NCI-H2029 treated with DMSO at 0.1 percent for 48 hours (cell line): ENCODE measurements at places on chromosomes 11 and 22.

DNA sequence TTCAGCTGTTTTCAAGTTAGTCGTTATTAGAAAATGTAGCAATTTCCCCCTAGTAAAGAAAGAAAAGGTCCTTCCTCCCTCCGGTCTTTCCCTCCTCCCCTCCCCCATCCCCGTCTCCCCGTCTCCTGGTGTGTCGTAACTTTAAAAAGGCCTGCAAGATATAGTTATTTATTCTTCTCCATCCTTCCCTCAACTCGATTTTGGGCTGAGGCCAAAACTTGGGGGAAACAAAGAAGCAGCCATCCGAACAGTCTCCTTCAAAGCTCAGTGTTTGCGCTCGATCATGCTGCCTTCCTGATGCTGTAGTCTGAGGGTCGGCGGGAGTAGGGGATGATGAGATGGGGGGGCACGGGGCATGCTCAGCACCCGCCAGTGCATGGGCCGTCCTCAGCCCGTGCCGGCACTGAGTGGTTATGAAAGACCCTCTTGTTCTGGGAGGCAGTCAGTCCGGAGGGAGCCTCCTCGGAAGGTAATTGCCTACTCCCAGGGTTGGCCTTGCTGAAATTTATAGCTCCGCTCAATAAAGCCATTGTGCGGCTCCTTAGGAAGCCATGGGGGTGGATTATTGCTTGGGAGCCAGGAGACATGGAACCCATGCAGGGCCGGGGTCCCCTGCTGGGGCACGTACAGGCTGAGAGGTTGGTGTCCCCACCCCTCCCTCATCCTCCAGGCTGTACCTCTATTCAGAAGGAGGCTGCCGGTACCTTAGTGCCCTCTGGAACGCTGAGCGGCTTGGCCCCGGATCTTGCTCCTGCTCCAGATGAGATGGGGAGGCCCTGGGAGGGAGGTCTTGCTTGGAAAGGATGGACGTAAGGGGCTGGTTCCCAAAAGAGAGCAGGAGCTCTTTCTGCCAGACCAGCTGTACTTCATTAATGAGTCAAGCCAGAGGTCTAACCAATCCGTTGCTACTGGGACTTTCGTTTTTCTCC, 212.7 kb upstream of the CADM1 start:
- DNase-seq, result no peak

DNA sequence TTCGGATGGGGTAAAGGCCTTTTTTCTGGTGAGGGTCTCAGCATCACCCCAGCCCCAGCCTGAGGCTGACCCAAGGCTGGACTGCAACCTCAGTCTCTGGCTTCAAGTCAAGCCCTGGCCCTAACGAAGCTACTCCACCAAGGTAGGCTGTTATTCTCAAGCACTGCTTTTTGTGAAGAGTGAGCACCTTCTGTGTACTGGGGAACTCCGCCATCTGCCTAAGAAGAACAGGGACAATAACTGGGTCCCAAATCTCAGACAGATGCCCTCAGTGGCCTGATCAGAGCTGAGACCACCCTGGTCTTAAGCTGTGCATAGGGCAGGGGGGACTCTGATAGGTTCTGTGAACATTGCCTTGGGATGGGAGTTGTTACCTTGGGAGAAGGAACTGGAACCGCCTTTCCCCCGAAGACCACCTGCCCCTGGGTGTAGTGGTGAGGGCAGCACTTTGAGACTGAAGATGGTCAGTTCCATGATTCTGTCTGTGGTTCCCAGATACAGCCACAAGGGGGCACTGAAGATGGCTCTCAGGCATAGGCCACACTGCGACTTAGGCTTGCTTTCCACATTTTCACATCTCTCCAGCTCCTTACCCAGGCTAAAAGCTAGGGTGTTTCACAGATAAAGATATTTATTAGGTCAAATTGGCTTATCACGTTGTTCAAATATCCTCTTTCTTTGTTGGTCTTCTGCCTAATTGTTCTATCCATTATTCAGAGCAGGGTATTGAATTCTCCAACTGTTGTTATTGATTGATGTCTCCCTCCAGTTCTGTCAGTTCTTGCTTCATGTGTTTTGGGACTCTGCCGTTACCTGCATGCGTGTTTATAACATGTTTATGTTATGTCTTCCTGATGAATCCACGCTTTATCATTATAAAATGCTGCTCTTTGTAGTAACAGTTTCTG, 11.8 kb upstream of the UVRAG start:
- no peak for DNase-seq

- DNase-seq, result no peak
These were observed 40.6 kb downstream of the CD44 start for GRCh38 chr11:35179466-35180135.

GRCh38 chr11:114074546-114075343, 15.2 kb downstream of the ZBTB16 start:
- DNase-seq, result no peak

DNA sequence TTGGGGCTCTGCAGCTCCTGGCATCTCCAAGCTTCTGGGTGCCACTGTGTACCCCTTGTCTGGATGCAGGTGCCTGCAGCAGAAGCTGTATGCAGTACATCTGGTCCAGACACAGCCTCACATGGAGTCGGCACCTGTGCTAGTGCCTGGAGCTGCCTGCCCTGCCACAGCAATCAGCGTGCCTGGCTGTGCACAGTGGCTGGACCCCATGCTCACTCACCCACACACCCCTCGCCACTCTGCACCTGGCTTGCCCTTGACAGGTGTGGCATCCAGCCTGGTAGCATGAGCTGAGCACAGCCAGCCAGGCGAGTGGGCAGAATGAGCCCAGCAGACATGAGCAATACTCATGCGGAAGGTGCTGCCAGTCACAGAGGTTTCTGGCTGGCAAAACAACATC, 19.5 kb upstream of the OR6A2 start:
- no peak for DNase-seq

DNA sequence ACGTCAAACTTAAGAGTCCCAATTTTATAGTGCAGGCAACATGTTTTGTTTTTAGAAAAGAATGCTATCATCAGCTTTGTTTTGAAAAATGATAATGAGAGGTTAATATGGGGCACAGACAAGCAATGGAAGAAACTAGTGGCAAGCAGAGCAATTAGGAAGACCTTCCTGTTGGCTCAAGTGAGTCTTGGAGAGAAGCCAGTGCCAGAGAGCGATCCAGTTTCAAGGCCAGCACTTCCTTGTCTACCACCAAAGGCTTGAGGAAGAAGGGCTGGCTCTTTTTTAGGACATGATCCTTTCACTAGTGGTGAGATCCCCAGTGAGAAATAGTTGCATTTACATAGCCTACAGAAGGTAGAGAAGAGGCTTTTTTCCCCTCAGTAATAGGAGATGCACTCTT, 1340.7 kb downstream of the LRRC4C start:
- DNase-seq, result peak; percentile 63

- peak; percentile 16 for DNase-seq
These were observed 16.1 kb downstream of the MGAT3 start for GRCh38 chr22:39472570-39473556.

- peak; percentile 49 for DNase-seq
These were observed 73.3 kb upstream of the ZBED5 start for GRCh38 chr11:10930972-10931760.

DNA sequence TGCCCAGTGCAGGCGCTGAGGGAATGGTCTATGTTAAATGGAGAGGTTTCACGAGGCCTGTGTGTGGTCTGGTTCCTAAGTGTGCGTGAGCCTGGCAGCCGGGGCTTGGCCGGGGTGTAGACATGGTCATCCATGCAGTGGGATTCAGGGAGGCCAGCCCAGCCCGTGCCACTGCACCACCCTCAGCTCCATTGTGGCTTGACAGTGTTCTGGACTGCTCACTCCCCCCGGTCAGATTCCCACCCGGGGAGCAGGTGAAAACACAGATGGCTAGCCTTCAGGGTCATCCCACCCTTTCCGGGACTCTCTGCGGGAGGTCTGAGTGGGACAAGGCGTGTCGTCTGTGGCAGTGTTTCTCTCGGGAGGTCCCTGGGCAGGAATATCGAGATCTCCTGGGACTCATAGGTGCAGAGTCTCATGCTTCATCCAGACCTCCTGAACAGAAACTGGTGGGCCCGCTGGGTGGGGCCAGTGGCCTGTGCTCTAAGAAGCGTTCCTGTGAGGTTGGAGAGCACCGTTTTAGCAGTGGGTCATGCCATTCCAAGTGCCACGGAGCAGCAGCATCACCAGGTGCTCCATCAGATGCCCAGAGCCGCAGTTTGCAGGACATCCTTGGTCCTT, 52.3 kb downstream of the ST14 start:
- DNase-seq, result no peak

DNA sequence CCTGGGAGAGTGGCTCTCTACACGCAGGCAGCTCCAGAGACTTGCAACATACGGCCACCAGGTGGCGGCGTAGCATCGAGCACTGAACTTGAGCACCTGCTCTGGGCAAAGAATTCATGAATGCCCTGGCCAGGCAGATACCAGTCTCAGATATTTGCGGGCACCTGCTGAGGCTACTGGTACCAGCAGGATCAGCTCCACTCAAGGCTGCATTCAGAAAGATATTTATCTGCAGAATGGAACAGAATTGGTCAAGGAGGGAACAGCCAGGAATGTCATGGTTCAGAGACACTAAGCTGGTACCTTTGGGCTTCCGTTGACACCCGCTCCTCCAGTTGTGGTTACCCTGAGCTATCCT, 10.8 kb upstream of the CCDC86 start:
- DNase-seq, result peak; percentile 89

DNA sequence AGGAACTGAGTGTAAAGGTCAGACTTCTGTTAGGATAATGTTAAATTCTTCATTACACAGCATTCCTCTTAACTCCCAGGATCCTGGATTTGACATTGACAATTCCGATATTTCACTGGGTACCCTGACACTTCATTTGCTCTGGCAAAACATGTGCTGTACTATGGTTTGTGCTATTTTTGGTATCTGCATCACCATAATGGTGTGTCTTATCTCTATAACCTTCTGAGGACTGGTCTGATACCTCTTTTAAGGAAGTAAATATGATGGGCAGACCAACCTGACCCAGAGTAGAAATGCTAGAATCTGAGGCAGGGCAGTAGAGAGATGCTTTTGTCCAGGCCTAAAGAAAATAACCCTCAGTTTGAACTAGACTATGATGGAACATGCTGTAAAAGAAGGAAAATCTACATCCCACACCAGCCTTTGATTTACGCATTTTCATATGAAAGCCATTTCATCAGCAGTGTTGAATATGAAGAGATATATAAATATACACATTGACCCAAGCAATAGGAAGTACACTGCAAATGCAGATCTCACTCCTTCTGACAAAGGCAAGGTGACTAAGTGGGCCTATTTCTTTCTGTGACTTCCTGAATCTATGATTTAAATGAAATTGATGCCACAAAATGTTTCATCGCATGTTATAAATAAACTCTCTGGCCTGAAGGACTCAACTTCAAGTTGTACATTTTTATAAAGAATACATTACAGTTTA, 966.7 kb downstream of the DLG2 start:
- DNase-seq, result no peak

GRCh38 chr11:1987024-1987423, 10.6 kb downstream of the H19 start:
- no peak for DNase-seq

DNA sequence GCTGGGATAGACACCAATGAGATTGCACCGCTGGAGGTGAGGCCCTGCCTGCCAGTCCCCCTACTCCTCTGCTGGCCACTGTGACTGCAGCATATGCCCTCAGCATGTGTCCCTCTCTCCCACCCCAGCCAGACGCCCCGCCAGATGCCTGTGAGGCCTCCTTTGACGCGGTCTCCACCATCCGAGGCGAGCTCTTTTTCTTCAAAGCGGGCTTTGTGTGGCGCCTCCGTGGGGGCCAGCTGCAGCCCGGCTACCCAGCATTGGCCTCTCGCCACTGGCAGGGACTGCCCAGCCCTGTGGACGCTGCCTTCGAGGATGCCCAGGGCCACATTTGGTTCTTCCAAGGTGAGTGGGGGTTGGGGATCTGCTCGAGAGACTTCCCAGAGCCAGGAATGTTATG, 5.7 kb upstream of the SMARCB1 start:
- no peak for DNase-seq

DNA sequence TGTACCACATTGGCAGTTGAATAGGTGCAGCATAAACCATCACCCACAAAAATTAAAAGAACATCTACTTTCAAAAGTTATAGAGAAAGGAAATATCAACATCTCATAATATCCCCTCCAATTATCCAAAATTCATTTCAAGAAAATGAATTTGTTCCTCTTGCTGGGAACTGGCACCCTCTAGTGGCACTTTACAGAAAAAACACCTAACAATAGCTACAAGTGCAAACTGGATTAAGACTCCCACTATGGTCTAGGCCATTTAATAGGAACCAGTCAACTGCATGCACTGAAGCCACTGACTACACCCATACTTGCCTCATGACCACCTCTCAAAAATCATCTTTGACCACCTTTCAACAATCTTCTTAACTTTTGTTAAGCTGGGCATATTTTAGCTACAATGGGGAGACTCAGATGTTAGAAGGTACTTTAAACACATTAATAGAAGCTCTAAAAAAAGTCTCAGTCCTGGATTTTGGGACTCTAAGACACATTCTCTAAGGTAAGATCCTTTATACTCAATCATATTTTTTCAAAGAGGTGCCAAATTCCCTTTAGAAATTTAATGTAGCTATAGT, 17.3 kb downstream of the TRAF6 start:
- DNase-seq, result peak; percentile 12

GRCh38 chr11:57157624-57158023, 24.1 kb upstream of the LRRC55 start:
- no peak for DNase-seq

- no peak for DNase-seq
These were observed at the start of gene TYMP for GRCh38 chr22:50529897-50530579. TYMP (minus strand) TSS chr22:50530012; CDS start chr22:50529709, 303 bp downstream.

DNA sequence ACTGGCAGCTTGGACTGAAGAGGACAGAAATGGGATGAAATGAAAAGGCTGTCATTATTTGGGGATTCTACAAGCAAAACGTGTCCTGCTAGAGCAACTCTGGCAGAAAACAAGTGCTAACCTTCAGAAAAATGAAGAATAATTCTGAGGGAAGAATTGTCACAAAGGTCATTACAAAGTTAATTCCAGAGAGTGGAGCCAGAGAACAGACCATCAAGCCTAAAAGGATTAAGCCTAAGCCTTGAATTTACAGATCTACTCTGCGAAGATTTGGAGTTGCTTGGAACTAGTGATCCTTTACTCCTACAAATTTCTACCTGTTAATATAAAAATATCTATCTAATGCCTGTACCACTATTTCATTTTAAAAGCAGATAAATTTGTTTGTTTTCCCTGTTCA, 1077.3 kb upstream of the CNTN5 start:
- no peak for DNase-seq

DNA sequence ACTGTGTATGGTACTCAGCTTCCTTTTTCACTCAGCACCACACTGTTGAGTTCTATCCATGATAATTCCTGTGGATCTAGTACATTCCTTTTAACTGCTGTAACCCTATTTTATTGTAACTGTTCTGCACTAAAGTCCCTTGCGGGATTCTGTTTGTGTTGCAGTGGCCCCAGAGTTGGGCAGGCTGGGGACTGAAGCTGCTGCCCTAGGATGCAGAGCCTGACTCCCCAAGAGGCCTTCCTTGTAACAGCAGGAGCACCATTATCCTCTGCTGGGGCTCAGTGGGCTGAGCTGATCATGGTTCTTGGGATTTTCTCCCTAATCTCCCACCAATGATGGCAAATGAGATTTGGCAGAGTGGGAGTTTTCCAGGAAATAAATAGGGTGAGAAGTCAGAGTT, 77.7 kb downstream of the CABIN1 start:
- no peak for DNase-seq

DNA sequence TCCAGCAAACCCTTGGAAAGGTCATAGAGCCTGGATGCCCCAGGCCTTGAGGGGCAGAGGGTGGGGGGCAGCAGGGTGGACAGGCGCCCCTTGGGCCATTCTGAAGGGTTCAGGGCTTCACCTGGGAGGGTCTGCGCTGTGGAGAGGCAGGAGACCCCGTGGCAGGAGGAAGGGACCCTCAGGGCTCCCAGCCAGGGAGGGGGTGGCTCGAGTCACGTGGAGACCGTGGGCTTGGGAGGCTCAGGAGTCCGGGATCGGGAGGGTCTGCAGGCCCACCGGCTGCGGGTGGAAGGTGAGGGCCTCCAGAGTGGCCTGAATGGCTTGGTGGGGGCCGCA, 48.5 kb upstream of the A4GALT start:
- no peak for DNase-seq
